ENCODE measurements at places on chromosomes 6 and 20. TPM values are rescaled to one million over a fixed set of nuclear protein-coding genes. Genes with fewer than 3 reads are reported as not detected.

The DACT2 gene
- total RNA-seq, result not detected

The PSORS1C2 gene
- total RNA-seq, result not detected

The DDO gene
- not detected for total RNA-seq

The HSPA12B gene
- total RNA-seq, result not detected

The ACTR5 gene
- 16.9 TPM for total RNA-seq

The DNAH8 gene
- 0.17 TPM for total RNA-seq

The NOL7 gene
- 69.1 TPM for total RNA-seq

The TCF15 gene
- total RNA-seq, result not detected

The XKR7 gene
- not detected for total RNA-seq

The ASF1A gene
- 66.6 TPM for total RNA-seq

The CRISP2 gene
- total RNA-seq, result not detected

- H3K4me1 ChIP-seq, result no peaks in the 10 kb centered on the region
- no peak for DNase-seq
- H3K36me3 ChIP-seq, result no peaks in the 10 kb centered on the region
Observed at GRCh38 chr6:9511157-9511556, 903.7 kb downstream of the TFAP2A start.

- no peak overlapping the region for H3K27ac ChIP-seq
- DNase-seq, result no peak
- H3K4me3 ChIP-seq, result no peak overlapping the region
- no peaks in the 10 kb centered on the region for H3K27me3 ChIP-seq
- no peaks in the 10 kb centered on the region for H3K4me1 ChIP-seq
Observed at GRCh38 chr20:7285918-7286556, 518.6 kb downstream of the BMP2 start.

DNA sequence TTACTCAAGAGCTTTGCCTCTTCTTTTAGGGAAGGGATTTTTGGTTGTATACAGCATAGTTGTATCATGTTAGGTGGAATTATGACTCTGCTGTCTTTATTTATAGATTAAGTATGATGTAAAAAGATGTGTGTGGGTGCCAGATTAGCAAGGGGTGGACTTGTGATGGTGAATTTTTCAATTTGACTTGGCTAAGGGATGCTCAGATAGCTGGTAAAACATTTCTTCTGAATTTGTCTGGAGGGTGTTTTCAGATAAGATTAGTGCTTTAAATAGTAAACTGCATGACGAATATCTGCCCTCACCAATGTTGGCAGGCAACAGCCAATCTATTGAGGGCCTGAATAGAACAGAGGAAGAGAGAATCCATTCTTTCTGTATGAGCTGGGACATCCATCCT, 173.3 kb upstream of the TNFAIP3 start:
- DNase-seq, result no peak
- no peak overlapping the region for H3K27ac ChIP-seq
- no peaks in the 10 kb centered on the region for H3K36me3 ChIP-seq
- H3K27me3 ChIP-seq, result no peaks in the 10 kb centered on the region
- no peak overlapping the region for H3K4me3 ChIP-seq
- H3K4me1 ChIP-seq, result peaks cover 9% of the 10 kb centered on the region

- DNase-seq, result no peak
- no peaks in the 10 kb centered on the region for H3K36me3 ChIP-seq
- no peak overlapping the region for H3K27ac ChIP-seq
- no peaks in the 10 kb centered on the region for H3K27me3 ChIP-seq
- no peaks in the 10 kb centered on the region for H3K4me1 ChIP-seq
- no peak overlapping the region for H3K4me3 ChIP-seq
Observed at GRCh38 chr20:58086763-58087561, 141.5 kb downstream of the ANKRD60 start.

GRCh38 chr6:14280006-14280510, 162.5 kb downstream of the CD83 start:
- H3K27ac ChIP-seq, result no peak overlapping the region
- no peaks in the 10 kb centered on the region for H3K27me3 ChIP-seq
- no peak for DNase-seq
- peaks cover 37% of the 10 kb centered on the region for H3K4me1 ChIP-seq
- no peaks in the 10 kb centered on the region for H3K36me3 ChIP-seq

DNA sequence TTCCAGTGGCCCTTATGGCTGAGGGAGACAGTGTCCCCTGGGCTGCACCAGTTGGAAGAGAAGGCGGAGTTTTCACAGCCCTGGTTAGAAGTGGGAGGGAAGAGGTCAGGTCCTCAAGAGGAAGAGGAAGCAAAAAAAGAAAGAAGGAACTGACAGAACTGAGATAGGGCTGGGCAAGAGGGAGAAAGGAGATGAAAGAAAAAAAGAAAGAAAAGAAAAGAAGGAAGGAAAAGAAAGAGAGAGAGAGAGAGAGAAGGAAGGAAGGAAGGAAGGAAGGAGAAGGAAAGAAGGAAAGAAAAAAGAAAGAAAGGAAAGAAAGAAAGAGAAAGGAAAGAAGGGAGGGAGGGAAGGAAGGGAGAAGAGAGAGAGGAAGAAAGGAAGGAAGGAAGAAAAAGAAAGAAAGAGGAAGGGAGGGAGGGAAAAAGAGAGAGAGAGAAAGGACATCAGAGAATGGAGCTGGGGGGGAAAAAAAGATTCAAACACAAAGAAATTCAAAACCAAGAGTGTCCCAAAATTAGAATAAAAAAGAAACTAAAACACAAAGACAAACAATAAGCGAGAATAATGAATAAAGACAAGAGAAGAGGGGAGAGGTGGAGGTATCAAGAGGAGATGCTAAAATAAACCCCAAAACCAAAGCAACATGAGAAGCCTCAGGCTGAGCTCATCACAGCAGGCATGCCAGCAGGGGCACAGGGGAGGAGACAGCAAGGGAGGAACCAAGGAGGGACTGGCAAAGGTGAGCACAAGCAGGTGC, 5.3 kb upstream of the FUCA2 start:
- no peak for DNase-seq
- H3K36me3 ChIP-seq, result no peaks in the 10 kb centered on the region
- no peak overlapping the region for H3K27ac ChIP-seq
- H3K4me1 ChIP-seq, result peaks cover 11% of the 10 kb centered on the region

GRCh38 chr6:141202626-141203025, 930.1 kb upstream of the GJE1 start:
- no peaks in the 10 kb centered on the region for H3K4me1 ChIP-seq
- no peak overlapping the region for H3K4me3 ChIP-seq
- DNase-seq, result no peak
- H3K27me3 ChIP-seq, result no peaks in the 10 kb centered on the region
- H3K27ac ChIP-seq, result no peak overlapping the region

GRCh38 chr6:105733556-105734162, 330.8 kb upstream of the PREP start:
- H3K4me3 ChIP-seq, result no peak overlapping the region
- H3K27ac ChIP-seq, result no peak overlapping the region
- H3K4me1 ChIP-seq, result no peaks in the 10 kb centered on the region
- no peaks in the 10 kb centered on the region for H3K36me3 ChIP-seq
- no peaks in the 10 kb centered on the region for H3K27me3 ChIP-seq

GRCh38 chr20:45061244-45061643, 39.7 kb downstream of the KCNS1 start:
- DNase-seq, result no peak
- no peaks in the 10 kb centered on the region for H3K27me3 ChIP-seq
- no peak overlapping the region for H3K27ac ChIP-seq
- H3K4me1 ChIP-seq, result peaks cover 60% of the 10 kb centered on the region
- peaks cover 15% of the 10 kb centered on the region for H3K36me3 ChIP-seq

DNA sequence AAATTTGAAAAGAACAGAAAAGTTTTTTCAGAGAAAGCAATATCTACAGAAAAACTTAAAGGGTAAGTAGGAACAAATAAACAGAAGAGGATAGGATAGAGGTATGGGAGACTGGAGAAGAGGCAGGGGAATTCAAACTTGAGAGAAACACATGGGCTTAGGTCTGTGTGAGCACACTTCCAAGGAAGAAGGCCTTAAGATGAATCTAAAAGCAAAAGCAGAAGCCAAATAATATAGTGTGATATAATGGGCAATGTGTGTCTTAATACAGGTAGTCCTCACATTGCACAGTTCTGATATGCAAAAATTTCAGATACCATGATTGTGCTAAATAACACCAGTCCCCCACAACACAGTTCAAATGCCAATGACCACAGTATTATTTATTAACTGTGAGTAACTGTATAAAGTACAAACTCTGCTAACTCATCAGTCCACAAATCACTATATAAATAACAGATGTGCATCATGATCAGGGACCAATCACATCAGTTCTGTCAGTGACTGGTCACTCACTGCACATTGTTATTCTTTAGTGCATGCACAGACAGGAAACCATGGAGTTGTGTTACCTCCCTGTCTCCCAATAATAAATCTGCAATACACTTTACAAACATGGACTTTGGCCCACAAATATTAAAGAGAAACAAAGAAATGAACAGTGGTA, 18.6 kb downstream of the SNX14 start:
- no peak overlapping the region for H3K4me3 ChIP-seq
- H3K36me3 ChIP-seq, result peaks cover 9% of the 10 kb centered on the region
- no peak overlapping the region for H3K27ac ChIP-seq
- no peak for DNase-seq
- peaks cover 24% of the 10 kb centered on the region for H3K4me1 ChIP-seq

- peak overlapping the region; percentile 90 for H3K27ac ChIP-seq
- no peak for DNase-seq
- H3K4me1 ChIP-seq, result peaks cover 32% of the 10 kb centered on the region
Observed at GRCh38 chr6:34249469-34250261, 859 bp upstream of the SMIM29 start.

DNA sequence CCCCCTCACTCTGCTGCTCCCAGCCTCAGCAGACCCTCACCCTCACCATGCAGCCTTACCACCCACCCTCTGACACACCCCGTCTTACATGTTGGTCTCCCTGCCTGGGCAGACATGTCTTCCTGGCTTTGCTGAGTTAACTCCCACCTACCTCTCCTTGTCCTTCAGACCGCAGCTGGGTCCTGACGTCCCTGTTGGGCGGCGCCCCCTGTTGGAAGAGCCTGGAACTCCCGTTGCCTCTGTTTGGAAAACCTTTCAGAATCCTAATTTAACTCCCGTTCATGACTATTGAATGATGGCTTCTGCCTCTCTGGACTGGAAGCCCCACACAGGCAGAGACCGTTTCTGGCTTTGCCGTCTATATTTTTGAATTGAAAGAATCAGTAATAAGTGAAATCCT, 245.1 kb downstream of the MYLK4 start:
- H3K36me3 ChIP-seq, result no peaks in the 10 kb centered on the region
- no peaks in the 10 kb centered on the region for H3K4me1 ChIP-seq
- no peak overlapping the region for H3K4me3 ChIP-seq
- H3K27ac ChIP-seq, result no peak overlapping the region
- DNase-seq, result no peak

- H3K27me3 ChIP-seq, result no peaks in the 10 kb centered on the region
- H3K27ac ChIP-seq, result no peak overlapping the region
- H3K4me3 ChIP-seq, result no peak overlapping the region
- no peaks in the 10 kb centered on the region for H3K36me3 ChIP-seq
- no peak for DNase-seq
Observed at GRCh38 chr6:136508725-136509392, 41.4 kb downstream of the MAP7 start.

GRCh38 chr6:38789256-38789655, 74.1 kb downstream of the DNAH8 start:
- H3K4me1 ChIP-seq, result no peaks in the 10 kb centered on the region
- no peak for DNase-seq
- no peak overlapping the region for H3K27ac ChIP-seq
- no peaks in the 10 kb centered on the region for H3K27me3 ChIP-seq
- no peak overlapping the region for H3K4me3 ChIP-seq

All from CD4-positive, alpha-beta memory T cell (primary cell).